ENCODE measurements at places on chromosomes 16 and 17. TPM values are rescaled to one million over a fixed set of nuclear protein-coding genes. Genes with fewer than 3 reads are reported as not detected.

Gene C16orf92
- not detected for total RNA-seq

- peak; percentile 84 for DNase-seq
Observed at GRCh38 chr16:87391324-87391949, 699 bp upstream of the MAP1LC3B start.

DNA sequence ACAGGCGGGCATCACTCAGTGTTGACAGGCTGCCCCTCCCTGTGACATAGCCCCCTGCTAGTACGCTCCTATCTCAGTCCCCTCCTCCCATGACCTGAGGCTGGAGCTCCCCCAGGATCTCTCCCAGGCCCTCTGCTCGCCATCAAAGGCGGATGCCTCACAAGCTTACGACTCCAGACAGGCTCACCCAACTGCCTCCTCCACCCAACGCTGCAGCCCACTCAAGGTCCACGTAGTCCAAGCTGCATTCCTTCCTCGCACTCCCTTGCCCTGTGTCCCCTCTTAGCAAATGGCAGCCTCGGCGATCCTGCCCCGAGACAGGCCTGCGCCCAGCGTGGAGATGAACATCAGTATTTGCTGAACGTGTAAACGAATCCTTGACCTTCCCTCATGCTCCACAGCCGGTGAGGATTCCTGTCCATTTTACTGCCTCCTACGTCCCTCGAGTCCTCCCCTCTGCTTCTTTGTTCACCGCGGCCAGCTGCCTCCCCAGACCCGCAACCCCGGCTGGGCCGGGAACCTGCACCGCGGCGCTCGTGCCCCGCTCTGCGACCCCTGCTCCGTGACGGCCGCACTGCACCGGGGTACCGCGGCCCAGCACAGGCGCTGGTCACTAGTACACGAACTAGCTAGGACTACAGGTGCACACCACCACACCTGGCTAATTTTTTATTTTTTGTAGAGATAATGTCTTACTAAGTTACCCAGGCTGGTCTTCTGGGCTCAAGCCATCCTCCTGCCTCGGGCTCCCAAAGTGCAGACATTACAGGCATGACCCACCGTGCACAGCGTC is 838 bp upstream of the TMEM97 start:
- no peak for DNase-seq

GRCh38 chr17:80498242-80498919 is 22.0 kb upstream of the NPTX1 start:
- peak; percentile 59 for DNase-seq
